HCEC 1CT (cell line): ENCODE measurements at places on chromosomes 1 and 21.

- peak; percentile 54 for DNase-seq
Observed at GRCh38 chr1:240169188-240169587, 77.5 kb downstream of the FMN2 start.

GRCh38 chr1:71312545-71312944 is 231.7 kb upstream of the ZRANB2 start:
- DNase-seq = peak; percentile 9

- DNase-seq = no peak
Observed at GRCh38 chr21:28737674-28738419, 254.8 kb downstream of the LTN1 start.

DNA sequence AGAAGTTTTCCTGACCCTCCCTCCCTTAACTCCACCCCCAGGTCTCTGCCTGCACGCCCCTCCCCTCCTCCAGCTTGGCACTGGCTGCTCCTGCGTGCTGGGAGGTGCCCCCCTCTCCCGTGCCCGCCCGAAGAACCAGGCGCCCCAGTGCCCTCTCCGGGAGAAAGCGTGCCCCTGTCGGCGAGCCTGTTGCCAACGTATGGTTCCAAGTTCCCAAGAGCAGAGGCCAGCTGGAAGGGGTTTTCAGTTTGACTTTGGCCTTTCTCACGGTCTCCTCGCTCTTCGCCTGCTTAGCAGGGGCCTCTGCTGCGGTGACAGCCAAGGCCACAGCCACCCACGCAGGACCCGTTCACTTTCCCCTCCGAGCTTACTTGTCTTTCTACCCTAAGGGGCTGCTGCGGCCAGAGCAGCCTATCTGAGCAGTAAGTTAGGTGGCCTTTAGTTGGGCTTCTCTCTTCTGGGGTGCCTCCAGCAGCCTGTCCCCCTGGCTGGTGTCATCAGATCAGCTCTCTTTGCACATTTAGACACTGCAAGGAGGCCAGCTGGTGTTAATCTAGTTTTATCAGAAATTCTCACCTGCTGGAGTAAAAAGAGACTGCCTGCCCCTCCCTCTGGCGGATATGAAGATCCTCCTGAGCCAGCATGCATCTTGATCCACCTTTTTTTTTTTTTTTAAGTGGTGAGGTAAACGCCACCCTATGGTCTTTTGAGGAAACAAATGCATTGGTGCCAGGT is 1.5 kb downstream of the STUM start:
- no peak for DNase-seq
